Stimulated activated CD4-positive, alpha-beta T cell treated with anti-CD3 and anti-CD28 coated beads, Interleukin-12 subunit alpha, Interleukin-12 subunit beta, amount 100 ng/mL, for 4 hours (primary cell): ENCODE measurements at places on chromosomes 2 and 18.

- no peak for DNase-seq
Measured at GRCh38 chr18:25262920-25263319, 89.0 kb downstream of the ZNF521 start.

DNA sequence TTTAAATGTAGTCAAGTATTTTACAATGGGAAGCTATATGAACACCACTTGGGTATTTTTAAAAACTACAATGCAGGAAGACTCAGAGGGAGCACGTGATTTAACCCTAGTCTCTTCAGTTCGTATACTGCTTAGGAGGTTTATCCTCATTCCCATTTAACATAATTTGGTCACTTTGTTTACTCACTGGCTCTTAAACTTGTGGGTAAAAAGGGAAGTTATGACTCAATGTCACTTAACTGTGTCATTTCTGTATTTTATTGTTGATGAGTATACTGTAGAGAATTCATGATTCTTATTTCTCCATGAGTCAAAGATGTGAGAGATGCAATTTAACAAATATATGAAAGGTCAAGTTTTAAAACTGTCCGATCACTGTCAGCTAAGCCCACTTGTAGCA is 48.2 kb downstream of the SLC66A3 start:
- no peak for DNase-seq

GRCh38 chr2:177187631-177188312 is 24.8 kb upstream of the HNRNPA3 start:
- no peak for DNase-seq

DNA sequence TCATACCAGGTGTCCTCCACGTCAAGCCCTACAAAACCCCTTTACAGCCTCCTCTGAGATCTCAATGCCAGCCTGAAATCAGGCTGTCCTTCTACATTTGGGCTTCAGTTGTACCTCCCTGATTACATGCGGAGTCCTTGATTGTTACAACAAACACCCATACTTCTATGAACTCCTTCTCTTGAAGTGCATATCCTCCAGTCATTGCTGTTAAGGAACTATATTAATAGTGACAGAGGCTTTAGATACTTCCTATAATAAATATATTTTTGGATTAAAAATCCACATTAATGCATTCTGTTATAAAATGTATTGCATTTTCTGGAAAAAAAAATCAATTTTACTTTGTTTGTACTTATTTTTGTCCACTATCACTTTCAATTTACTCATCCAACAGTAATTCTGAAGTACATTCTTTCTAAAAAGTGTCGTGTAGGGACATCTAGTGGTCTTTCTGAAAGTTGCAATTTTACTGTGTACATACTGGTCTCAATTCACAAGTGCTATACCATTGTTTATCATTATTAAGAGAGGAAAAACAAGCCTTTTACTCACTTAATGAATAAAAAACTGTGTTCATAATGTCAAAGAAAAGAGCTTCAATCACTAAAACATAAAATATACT is 316.4 kb downstream of the DSEL start:
- no peak for DNase-seq

DNA sequence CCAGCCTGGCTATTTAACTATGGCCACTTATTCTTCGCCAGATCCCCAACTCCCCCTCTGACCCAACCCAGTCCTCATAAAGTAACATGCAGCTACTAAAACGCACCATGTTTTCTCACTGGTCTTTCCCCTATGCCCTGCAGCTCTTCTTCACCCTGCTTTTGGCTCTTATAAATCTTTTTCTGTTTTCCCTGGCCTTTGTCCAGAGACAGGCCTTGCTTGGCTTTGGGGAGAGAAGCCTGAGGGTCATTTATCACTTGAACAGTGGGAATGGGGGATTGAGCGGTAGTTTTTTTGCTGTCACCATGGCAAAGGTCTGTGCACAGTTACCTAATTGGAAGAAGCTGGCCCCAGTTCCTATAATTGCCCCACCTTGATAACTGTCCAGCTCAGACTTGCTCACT is 202.9 kb upstream of the NT5C1B start:
- no peak for DNase-seq

DNA sequence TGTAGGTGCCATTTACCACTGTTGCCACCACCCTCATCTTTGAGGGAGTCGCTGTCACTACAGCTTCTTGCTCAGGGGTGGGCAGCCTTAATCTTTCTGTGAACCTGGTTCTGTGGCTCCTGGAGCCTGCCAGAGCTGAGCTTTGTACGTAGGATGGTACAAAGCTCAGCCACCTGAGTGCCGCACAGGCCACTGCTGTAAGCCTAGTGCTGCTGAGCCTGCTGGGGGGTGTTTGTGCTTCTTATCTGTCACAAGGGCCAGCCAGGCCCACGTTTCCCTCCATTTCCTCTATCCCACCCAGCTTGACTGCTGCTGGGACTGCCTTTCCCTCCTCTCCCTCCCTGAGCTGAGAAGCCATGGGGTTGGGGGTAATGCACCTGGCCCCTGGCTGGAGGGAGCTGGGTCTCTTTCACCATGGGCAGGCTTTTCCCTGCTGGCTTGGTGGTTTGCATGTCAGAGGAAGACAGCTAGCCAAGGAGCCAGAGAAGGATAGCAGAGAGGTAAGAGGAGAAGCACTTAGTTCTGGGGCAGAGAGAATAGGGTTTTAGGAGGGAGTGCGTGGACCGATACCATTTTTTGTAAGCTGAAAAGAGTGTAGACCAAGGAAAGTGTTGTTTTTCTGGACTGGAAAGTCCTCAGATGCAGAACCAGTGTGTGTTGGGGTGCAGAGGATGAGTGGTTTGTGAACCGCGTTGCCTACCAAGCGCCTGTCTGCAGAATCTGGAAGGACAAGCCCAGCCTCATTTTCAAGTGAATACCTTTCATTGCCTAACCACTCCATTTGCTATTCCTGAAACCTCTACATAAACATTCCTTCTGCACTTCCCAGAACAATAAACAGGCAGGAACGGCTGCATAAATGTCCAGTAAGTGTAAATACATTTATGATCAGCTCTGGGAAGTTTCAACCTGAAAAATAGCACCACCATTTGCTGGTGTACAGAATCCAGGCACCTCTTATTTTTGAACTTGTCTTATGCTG is 45.1 kb upstream of the FHL2 start:
- no peak for DNase-seq

DNA sequence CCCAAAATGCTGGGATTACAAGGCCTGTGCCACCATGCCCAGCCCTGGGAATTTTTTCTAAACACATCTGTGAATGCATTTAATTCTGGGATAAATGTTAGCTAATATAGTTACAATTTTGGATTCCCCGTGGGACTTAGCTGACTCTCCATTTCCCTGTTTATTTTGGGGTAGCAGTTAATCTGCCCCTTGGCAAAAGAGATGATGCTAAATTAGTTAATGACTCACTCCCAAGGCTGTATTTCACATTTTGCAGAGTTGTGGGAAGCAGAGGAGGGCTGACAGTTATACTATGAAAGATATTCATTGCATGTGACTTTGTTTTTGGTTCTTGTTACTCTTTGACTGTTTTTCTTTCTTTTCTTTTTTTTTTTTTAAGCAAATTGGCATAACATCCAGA is 3.2 kb downstream of the MTHFD2 start:
- no peak for DNase-seq

- no peak for DNase-seq
Measured at GRCh38 chr18:30352551-30353168, 689.9 kb downstream of the DSC3 start.

DNA sequence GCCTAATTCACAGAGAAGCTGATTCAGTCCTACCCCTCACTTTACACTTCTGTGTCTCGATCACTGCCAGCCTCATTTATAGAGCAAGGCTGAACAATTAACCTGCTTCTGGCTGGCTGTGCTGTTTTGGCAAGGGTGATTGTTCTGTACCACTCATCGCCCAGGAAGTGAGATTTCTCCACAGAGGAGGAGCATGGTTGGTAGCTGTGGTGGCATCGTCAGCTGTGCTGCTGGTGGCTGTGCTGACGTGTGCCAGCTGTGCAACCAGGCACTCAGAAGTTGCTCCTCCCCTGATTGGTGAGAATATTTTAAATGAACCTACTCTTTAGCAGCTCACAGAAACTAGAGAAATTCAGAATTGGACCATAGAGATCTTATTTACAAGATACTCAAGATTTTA is 158.3 kb downstream of the EML6 start:
- no peak for DNase-seq

- DNase-seq: no peak
Measured at GRCh38 chr2:238853218-238853617, 5.3 kb downstream of the TWIST2 start.

GRCh38 chr2:20430035-20430434 is 16.8 kb upstream of the RHOB start:
- DNase-seq: no peak

DNA sequence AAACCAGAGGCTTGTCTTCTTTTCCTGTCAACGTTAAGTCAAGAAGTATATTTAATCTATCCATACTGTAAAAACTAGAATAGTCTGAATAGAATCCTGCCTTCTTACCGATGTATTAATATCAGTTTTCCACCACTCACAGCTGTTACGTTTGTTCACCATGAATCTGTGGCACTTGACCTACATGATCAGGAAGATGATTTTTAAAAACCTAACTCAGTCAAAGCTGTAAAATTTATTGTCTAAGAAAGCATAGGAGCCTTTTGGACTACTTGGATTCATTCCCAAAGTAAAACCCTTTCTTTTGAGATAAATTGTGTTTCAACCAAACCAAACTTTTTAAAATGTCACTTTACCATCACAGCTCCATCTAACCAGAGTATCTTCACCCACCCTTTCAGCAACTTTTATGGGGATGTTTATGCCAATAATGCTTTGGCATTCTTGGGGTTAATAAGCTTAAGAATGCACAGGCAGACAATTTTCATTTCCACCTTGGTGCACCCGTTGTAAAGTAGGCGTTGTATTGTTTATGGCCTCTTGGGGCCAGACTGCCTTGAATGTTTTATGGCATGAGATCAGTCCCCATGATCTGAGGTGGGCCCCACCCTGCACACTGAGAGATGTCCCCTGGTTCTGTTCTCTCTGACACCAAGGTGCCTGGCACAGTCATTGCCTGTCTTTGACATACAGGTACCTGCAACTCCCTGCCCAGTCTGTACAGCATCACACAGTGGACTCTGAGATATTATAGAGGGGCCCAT is 176.2 kb upstream of the EPAS1 start:
- DNase-seq: no peak

DNA sequence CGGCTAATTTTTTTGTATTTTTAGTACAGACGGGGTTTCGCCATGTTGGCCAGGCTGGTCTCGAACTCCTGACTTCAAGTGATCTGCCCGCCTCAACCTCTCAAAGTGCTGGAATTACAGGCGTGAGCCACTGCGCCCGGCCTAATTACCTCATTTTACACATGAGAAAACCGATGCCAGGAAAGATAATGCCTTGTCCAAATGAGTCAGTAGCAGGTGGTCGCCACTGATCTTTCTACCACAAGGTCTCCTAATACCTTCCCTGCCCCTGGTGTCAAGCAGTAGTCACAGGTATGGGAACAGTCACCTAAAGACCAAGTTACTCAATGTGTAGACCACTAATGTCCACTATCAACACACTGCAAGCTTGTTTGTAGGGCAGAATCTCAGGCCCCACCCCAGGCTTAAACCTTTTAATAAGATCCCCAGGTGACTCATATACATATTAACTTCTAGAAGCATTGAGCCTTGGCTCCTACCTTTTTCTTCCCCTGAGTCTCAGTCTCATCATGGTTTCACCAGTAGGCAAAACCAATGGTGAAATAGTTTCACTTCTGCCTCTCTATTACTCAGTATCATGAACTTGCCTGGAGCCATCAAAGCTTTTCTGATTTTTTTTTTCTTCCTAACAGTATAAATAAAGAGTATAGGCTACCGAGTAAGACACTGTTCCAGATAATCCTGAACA is 6.9 kb upstream of the EPB41L5 start:
- no peak for DNase-seq

GRCh38 chr2:33475224-33476130 is 972 bp upstream of the RASGRP3 start:
- peak; percentile 67 for DNase-seq

DNA sequence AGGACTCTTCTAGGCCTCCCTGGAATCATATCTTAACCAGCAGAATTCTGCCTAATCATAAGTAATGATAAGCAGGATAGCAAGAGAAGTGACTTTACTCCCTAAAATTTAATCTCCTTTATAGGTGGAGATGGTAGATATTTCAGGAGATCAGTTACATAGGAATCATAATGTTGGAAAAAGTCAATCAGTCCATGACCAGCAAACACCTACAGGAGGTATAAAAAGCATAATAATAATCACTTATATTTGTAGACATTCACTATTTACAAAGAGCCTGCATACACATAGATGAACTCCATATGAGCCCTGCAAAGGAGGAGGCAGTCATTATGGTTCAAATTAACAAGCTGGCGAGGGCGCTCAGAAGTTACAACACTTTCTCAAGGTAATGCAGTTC is 2.5 kb downstream of the GALNT5 start:
- DNase-seq: no peak

GRCh38 chr2:105215586-105216192 is 25.9 kb upstream of the GPR45 start:
- no peak for DNase-seq

- no peak for DNase-seq
Measured at GRCh38 chr2:235274023-235274422, 219.8 kb upstream of the AGAP1 start.

DNA sequence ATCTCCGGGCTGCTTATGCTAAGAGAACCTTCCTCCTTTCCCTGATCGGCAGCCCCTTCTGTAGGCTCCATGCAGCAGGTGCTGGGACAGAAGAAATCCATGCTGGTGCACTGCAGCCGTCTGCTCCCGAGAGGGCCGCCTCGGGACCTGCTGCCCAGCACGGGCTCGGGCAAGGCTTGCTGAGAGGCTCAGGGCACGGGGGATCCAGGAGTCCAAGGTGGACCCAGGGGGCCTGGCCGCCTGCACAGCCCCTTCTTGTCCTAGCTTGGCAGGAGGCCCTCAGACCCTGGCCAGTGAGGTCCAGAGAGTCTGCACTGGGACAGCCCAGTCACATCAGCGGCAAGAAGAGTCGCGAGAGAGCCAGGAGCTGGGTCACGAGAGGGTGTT is 13.3 kb upstream of the DUSP2 start:
- no peak for DNase-seq

DNA sequence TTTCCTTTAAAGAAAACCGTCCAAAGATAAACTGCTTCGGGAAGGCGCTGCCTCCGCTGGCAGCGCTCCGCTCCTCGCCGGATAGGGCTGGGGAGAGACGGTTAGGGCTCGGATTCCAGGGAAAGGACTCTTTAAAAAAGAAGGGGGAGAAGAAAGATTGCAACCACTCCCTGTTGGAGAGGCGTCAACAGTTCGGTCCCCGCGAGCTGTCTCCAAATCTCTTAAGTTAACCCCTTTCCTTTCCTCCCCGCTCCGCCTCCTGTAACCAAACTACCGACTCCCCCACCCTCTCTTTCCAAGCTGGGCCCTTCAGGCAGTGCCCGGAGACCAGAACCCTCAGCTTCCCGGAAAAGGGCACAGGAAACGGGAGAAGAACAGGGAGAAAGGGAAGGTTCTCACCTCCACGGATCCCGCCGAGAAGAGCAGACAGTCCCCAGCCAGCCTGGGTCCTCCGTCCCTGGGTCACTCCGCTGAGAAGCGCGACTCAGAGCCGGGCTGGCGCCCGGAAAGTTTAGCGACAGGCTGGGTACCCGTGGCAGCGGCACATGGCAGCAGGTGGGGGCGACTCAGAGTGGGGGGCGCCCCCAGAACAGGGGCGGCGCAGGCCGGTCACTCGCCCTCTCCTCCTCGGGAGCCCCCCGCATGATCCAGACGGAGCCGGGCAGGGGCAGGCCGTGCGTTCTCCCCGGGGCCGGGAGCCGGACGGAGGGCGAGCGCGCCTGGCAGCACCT is 675 bp downstream of the FZD5 start:
- peak; percentile 6 for DNase-seq

- no peak for DNase-seq
Measured at GRCh38 chr2:207045531-207045930, 106.2 kb downstream of the CPO start.

- no peak for DNase-seq
Measured at GRCh38 chr2:226664140-226664539, 135.5 kb downstream of the IRS1 start.

- DNase-seq: no peak
Measured at GRCh38 chr2:157468931-157469708, 25.2 kb upstream of the CYTIP start.
